ENCODE measurements at places on chromosomes 3 and 15.

DNA sequence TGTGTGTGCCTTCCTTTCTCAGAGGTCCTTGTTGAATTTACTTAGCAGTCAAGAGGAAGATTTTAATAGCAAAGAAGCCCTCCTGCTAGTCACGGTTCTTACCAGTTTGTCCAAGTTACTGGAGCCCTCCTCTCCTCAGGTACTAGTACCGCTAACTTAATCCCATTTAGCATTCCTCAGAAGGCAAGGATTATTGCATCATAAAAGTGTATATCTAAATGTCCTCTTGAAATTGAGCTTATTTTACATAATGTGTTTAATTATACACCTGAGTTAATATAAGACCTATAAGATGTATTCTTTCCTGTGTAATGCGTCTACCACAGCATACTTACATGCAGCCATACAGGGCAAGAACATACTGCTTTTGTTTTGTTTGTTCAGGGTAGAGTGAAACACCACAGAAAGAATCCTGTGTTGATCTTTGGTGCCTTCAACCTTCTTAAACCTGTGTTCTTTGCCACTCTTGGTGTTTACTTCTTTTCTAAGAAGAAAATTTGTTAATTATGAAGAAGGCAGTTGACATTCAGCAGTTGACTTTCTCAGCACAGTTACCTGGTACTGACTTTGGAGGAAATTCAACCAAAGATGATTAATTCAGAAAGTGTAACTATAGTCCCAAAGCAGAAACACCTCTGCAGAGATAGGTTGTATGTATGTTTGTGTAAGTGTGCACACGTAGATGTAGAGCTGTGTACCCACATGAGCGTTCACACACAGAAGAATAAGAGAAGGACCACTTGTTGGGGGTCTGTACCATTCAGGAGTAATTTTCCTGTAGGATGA lies 33.1 kb downstream of the POLG start:
- no peak for DNase-seq

DNA sequence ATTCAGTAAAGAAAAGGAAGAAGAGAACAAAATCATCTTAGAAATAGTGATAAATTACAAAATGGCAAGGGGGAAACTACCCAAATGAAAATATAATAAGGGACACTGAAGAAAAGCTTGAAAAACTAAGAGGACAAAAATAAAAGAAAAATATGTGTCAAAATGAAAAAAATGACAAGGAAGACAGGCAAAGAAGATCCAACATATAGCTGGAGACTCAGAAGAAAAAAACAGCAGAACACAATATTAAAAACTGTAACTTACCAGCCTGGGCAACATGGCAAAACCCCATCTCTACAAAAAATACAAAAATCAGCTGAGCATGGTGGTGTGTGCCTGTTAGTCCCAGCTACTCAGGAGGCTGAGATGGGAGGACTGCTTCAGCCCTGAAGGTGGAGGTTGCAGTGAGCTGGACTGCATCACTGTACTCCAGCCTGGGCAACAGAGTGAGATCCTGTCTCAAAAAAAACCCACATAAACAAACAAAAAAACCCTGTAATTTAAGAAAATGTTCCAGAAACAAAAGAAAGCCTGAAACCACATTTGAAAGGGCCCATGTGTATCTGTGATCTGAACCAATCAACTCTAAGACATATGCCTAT lies 93.2 kb downstream of the ANO10 start:
- no peak for DNase-seq

- no peak for DNase-seq
Observed at GRCh38 chr3:195005251-195005620, 265.7 kb downstream of the XXYLT1 start.

DNA sequence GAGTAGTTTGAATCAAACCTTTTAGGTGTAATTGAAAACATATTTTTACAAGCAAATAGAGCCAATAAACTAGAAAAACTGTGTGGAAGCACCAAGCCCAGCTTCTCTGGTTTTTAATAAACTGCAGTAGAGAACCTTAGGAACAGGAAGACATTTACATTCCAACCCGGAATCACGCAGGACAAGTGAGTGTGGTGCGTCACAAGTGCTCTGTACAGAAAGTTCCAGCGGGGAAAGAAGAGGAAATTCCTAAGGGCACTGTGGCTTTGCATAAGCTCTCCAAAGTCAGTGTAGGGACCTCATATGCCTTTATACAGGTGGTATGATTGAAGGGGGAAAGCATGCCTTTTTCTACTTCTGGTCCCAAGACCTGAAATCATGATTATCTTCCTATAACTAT lies 21.6 kb downstream of the COL8A1 start:
- DNase-seq: no peak

DNA sequence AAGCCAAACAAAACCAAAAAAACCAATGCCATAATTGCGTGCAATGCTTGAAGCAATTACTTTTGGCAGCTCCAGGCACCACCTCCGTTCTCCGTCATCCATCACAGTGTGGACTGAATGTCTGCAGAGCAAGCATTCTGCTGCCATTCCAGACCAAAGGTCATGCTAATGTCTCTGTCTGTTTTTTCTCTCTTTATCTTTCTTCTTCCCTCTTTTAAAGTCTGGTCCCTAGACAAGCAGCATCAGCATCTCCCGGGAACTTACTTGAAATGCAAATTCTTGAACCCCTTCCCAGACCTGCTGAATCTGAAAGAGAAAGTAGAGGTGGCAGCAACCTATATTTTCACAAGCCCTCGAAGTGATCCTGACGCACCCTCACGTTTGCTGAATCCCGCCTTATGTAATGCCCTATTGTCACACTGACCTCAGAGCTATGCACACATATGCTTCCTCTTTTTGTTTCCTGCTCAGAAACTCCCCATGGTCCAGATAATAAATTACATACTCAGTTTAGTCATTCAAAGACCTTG lies 297.3 kb upstream of the PROK2 start:
- DNase-seq: no peak

DNA sequence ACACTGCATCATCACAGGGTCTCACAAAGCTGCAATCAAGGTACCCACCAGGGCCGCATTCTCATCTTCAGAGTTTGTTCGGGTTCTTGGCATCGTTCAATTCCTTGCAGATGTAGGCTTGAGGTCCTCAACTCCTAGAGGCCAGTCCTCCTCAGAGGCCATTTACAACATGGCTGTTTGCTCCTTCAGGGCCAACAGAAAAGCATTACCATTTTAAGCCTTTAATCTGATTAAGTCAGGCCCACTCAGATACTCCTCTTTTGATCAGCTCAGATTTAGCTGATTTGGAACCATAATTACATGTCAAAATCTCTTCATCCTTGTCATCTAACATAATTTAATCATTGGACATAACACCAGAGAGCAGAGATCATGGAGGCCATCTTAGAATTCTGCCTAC lies 55.4 kb downstream of the BFSP2 start:
- DNase-seq: no peak

DNA sequence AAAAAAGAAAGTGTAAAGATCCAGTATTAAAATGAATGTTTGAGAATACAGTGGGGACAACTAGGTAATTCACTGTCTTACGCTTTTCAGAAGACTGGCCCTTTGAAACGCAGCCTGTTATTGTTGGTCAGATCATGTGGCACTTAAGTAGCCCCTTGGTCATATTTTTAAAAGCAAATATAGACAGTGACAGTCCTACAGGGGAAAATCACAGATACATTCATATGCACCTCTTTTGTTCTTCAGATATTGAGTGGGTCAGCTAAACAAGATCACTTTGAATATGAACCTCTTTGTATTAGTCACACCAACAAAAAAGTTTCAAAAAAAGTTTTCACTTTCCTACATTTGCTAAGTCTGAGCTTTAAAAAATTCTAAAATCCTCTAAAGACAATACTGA lies 36.0 kb downstream of the TIGIT start:
- DNase-seq: no peak

GRCh38 chr3:72375237-72376076 lies 472.8 kb downstream of the SHQ1 start:
- DNase-seq: no peak

GRCh38 chr3:45275006-45275704 lies 49.1 kb upstream of the TMEM158 start:
- DNase-seq: peak; percentile 95

GRCh38 chr3:117603097-117603496 lies 893.5 kb downstream of the TUSC7 start:
- no peak for DNase-seq

DNA sequence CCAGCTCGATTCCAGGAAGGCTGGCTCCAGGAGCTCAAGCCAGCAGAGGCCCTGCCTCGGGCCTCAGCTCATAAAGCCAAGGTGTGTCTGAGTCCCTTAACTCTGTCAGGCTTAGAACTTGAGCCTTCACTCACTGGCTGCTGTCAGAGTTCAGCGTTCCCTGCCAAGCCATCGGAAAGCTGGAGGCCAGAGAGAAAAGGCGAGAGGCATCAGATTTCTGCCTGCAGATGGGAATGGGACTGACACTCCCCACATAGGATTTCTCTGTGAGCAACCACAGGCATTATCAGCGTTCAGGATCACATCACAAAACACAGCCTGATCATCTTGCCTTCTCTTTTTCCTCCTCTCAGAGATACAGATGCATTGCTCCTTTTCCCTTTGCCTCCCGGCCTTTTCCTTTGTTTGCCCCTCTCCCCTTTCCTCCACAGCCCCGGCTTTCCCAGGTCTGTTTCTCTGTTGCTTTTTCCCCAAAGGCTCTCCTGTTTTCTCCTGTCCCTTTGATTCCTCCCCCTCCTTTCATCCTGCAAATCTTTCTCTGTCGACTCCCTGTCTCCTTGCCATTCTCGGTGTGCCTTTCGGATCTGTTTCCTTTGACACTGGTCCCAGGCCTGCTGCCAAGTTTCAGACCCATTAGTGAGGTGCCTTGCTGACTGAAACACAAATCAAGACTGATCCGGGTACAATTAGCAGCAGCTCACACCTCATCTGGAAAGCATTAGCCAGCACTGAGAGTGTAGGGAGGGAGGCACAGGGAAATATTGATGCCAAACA lies 44.5 kb upstream of the BOC start:
- DNase-seq: peak; percentile 60

DNA sequence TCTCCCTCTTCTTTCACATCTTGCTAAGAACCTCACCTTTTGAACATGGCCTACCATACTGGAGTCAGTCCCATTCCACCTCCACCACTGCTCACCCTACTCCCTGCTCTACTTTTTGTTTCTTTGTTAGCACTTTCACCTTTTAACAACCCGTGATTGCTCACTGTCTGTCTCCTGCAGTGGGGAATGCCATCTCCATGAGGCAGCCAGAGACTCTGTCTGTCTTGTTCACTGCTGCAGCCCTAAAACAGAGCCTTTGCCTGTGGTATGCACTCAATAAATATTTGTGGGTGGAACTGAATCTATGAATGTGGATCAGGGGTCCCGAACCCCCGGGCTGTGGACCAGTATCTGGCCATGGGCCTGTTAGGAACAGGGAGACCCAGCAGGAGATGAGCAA lies 16.5 kb upstream of the TLE3 start:
- DNase-seq: no peak

- DNase-seq: no peak
Observed at GRCh38 chr3:195028877-195029606, 241.9 kb downstream of the XXYLT1 start.

GRCh38 chr15:67178569-67179210 lies 75.8 kb downstream of the AAGAB start:
- no peak for DNase-seq

DNA sequence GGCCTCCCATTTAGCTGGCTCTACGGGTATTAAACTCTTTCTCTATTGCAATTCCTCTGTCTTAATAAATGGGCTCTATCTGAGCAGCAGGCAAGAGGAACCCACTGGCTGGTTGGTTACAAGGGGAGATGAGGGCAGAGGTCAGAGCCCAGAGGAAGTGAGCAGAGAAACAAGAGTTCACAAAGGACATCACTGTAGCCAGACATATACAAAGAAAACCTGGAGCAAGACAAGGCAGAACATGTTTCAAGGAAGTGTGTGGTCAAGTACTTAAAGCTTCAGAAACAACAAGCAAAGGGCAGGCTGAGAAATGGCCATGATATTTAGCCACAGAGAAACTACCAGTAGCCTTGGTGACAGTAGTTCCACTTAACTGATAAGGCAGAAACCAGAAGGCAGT lies 24.3 kb downstream of the SUSD5 start:
- DNase-seq: no peak

GRCh38 chr3:31596176-31596575 lies 63.5 kb downstream of the STT3B start:
- DNase-seq: no peak

GRCh38 chr3:72976281-72976741 lies 20.3 kb upstream of the PPP4R2 start:
- no peak for DNase-seq

DNA sequence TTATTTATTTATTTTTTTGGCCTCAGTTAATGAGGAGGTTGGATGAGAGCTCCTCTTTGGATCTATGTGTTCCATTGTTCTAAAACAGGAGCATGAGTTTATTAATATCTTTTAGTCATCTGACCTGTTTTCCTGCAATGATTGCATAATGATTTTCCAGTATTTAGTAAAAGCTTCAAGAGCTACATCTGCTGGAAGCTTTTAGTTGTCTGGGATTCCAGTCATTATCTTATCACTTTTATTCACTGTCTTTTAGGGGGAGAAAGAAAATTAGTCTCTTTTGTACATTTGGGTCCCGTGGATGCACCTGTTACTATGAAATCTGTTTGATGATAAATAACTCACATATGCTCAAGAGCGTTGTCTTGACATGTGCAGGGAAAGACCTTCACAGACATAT lies 1270.0 kb downstream of the ROBO1 start:
- DNase-seq: no peak

GRCh38 chr3:40877631-40878463 lies 321.5 kb upstream of the CTNNB1 start:
- no peak for DNase-seq

GRCh38 chr15:51853998-51854397 lies 24.5 kb downstream of the TMOD3 start:
- DNase-seq: no peak

DNA sequence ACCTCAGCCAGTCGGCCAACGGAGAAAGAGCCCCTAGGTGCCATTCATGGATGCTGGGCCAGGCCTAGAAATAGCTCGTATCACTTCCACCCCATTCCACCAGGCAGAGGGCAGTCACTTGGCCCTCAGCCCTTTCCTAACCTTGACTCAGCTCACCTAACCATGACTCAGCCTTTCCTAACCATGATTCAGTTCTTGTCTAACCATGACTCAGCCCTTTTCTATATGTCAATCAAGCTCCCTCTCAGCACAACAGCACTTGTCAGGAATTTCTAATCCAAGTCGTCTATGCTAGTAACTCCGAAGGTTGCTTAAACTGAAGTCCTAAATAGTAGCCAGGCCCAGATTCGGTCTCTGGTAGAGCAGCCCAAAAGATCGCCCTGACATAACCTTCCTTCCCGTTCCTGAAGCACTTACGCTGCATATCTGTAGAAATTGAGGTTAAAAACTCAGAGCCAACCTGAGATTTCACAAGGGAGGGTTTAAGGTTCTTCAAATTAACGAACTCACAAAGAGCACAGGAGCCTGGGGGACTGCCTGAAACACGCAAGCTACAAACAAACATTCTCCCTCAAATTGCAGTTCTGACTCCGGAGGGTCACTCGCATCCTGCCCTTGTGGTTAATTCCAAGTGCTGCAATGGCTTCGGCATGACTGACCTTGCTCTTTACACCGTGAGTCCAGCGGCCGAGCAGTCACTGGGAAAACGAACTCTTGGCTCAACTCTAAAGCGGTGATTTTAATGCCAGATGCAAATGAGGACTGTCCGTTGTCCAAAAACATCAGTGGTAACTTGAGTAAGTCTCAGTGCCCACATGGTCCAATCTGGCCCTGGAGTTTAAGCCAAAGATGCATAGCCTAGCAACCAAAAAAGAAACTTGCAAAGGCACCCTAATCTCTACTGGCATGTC lies 99.9 kb downstream of the ADAMTS17 start:
- no peak for DNase-seq

All from NCI-H345 (cell line).